WTC11 (cell line): ENCODE measurements at places on chromosomes 1 and 21. TPM values are rescaled to one million over a fixed set of nuclear protein-coding genes. Genes with fewer than 3 reads are reported as not detected.
A peak's percentile ranks its signal among the peaks of the same experiment; 100 is the strongest.

GRCh38 chr1:154145986-154146385 is 8.9 kb downstream of the NUP210L start:
- H3K27ac ChIP-seq, result no peak overlapping the region
- H3K27me3 ChIP-seq, result no peaks in the 10 kb centered on the region
- no peak overlapping the region for H3K4me3 ChIP-seq
- no peaks in the 10 kb centered on the region for H3K4me1 ChIP-seq

Gene CHI3L2
- total RNA-seq, result 0.41 to 0.61 TPM (median 0.41 TPM) in 3 replicates

DNA sequence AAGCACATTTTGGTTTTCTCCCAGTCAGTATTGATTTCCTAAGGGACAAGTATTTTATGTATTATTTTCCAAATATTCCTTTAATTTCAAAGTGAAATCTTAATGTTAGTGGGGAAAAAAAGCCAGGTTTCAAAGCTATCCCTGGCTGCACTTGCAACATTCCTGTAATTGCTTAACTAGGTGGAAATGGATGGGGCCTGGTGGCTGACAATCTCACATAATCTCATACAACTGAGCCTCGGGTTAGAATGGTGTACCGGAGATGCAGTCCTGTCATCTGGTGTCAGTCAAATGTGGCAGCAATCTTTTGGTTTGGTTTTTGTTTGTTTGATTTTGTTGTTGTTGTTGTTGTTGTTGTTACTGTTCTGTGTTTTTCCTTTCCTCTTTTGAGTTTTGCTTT is 46.1 kb downstream of the KDM1A start:
- peaks cover 75% of the 10 kb centered on the region for H3K36me3 ChIP-seq
- H3K27me3 ChIP-seq, result no peaks in the 10 kb centered on the region
- no peaks in the 10 kb centered on the region for H3K4me1 ChIP-seq

DNA sequence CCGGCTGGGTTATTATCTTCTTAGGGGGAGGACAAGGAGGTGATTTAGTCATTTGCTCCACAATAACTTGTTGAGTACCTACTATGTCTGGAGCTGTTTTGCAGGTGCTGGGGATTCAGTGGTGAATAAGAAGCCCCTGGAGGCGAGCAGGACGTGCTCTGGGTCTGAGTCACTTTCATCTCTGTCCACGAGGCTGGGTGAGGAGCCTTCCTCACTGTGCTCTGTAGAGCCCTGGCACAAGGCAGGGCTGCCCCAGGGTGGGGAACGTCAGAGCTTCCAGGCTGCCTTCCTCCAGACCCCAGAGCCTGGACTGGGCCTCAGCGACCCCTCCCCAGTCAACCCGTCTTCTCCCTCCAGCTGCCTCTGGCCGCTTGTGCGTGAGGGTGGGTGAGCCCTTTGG is 2.5 kb upstream of the PADI6 start:
- no peaks in the 10 kb centered on the region; the same call in 1 of the 2 replicates for H3K27me3 ChIP-seq
- no peaks in the 10 kb centered on the region for H3K36me3 ChIP-seq
- no peak for DNase-seq

Gene ISG15
- total RNA-seq, result 29.5 to 38.3 TPM (median 36.1 TPM) in 3 replicates

Gene ALX3
- total RNA-seq, result 0.09 to 0.15 TPM in 2 of 3 replicates, not detected in the other

Gene SHISA4
- total RNA-seq, result 6.3 to 9.9 TPM (median 8.1 TPM) in 3 replicates

GRCh38 chr1:29786195-29786594 is 549.9 kb downstream of the PTPRU start:
- no peak overlapping the region for H3K27ac ChIP-seq
- H3K36me3 ChIP-seq, result no peaks in the 10 kb centered on the region
- no peak overlapping the region for H3K4me3 ChIP-seq
- H3K27me3 ChIP-seq, result no peaks in the 10 kb centered on the region
- no peak for DNase-seq
- H3K4me1 ChIP-seq, result no peaks in the 10 kb centered on the region

Gene EXO1
- 28.2 to 36.5 TPM (median 31.7 TPM) in 3 replicates for total RNA-seq

Gene FGR
- 0.30 to 0.77 TPM (median 0.46 TPM) in 3 replicates for total RNA-seq

DNA sequence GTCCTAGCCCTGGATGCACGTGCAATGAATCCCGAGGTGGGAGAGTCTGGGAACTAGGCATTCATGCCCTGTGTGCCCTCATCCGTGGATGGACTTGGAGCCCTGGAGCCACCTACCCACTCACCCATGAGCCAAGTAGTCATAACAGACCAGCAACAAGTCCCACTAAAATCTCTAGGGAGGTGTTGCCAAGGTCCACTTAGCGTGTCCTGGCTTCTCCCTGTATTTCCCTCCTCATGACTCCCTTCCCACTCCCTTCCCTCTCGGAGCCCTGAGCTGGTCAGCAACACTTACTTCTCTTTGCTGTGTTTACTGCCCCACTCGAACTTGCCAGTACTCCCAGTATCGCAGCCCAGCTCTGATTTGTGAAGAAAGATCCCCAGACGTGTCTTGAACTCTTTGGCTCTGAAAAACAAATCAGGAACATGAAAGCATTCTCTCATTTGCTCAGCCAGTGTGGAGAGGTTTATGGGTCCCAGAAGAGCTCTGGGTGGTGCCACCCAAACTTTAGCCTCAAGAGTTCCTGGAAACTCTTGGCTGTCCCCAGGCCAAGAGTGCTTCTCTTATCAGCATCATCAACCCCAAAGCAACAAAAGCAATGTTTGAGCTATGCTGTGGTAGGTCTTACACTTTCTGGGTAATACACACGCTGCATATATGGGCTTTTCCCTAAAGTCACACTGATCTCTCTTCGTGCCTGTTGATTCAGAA is 1.1 kb downstream of the RGS16 start:
- peaks cover 8% of the 10 kb centered on the region for H3K4me1 ChIP-seq
- no peak for DNase-seq

- DNase-seq, result no peak
- H3K27me3 ChIP-seq, result no peaks in the 10 kb centered on the region
- no peak overlapping the region for H3K4me3 ChIP-seq
- H3K4me1 ChIP-seq, result peaks cover 41% of the 10 kb centered on the region
- peak overlapping the region; percentile 10; the same call in 1 of the 2 replicates for H3K27ac ChIP-seq
Observed at GRCh38 chr21:15775981-15776380, 46.2 kb downstream of the USP25 start.
